ENCODE measurements at places on chromosomes 6 and 20.
A peak's percentile ranks its signal among the peaks of the same experiment; 100 is the strongest.

GRCh38 chr20:50354721-50355589 lies 155.2 kb upstream of the PTPN1 start:
- peak; percentile 77 for DNase-seq

DNA sequence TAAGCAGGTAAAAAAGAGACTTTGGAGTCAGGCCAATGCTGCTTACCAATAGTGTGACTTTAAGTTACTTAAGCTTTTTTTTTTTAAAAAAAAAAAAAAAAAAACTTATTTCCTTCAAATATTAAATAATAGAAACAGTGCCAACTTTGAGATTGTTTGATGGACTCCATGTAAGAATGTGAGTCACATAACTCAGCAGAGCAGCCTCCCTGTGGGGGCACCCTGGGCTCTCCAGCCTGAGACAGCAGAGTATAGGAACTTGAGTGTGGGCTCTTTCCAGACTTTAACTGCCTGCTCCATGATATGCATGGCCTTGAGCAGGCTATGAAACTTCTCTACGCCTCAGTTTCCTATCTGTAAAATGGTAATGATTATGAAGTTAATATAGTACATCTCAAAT lies 113.3 kb upstream of the SAMD5 start:
- DNase-seq, result no peak

- no peak for DNase-seq
Measured at GRCh38 chr6:94272327-94272726, 853.0 kb upstream of the EPHA7 start.

DNA sequence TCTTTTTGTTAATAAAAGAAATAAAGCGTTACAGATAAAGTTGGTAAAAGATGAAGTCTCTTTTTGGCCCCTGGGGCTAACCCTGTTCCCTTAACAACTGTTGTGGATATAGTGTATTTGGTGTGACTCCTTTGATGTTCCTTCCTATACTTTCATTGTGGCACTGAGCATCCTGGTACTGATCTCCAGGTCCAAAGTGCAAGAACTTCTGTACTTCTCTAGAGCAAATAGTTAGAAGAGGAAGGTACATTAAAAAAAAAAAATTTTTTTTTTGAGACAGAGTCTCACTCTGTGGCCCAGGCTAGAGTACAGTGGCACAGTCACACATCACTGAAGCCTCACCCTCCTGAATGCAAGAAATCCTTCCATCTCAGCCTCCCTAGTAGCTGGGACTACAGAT lies 6.2 kb downstream of the POFUT1 start:
- DNase-seq, result no peak

- DNase-seq, result no peak
Measured at GRCh38 chr6:144123836-144124235, 26.5 kb upstream of the STX11 start.

- DNase-seq, result no peak
Measured at GRCh38 chr6:151961809-151962208, 154.3 kb downstream of the ESR1 start.

GRCh38 chr6:131125431-131125830 lies 9.8 kb upstream of the AKAP7 start:
- DNase-seq, result no peak

- no peak for DNase-seq
Measured at GRCh38 chr6:144325232-144325631, 40.1 kb downstream of the UTRN start.

DNA sequence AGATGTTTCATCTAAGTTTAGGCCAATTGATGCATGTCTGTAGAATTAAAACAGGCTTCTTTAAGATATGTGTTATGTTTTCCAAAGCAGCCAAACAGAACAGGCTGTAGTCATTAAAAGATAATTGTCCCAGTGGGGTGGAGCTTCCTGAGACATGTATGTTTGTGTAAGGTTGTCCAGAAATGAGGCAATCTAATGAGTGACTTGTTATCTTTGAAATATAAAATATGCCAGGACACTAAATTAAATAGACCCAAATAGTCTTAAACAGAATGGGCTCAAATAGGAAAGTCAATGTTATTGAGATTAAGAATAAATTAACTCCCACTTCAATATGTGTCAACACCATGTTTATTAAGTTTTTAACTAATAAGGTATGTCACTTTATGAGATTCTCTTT lies 204.7 kb upstream of the RNF217 start:
- DNase-seq, result no peak

GRCh38 chr20:51058017-51058416 lies 35.1 kb upstream of the KCNG1 start:
- DNase-seq, result no peak

DNA sequence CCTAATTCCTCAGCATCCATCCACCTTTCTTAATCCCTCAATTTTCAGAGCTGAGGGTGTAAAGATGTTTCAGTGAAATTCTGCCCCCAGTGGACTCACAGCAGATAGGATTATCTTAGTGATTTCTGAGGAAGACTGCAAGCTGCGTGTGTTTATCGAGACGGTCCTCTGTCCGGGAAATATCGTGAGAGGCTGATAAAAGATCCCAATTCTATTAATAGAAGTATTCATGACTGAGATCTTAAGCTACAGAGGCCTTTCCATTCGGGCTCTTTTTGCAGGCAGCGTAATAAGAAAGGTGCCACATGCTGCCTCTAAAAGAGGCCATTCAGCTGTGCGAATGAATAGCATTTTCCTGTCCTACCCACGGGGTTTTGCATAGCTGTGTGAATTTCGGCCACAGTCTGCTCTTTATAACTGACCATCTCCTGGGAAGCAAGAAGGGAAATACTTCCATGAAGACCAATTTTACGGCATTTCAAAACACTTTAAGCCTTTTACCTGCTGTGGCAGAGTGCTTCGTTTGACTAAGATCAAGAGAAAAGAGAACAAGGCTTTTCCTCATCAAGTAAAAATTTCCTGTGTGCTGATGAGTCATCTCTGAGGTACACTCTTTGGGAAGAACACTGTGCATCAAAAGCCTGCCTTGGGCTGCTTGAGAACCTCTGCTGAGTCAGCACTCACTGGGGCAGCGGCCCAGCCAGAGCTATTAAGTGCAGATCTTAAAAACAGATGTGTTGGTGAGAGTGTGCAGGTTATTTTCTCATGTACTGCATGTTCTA lies 208.8 kb downstream of the ARHGAP18 start:
- peak; percentile 83 for DNase-seq

DNA sequence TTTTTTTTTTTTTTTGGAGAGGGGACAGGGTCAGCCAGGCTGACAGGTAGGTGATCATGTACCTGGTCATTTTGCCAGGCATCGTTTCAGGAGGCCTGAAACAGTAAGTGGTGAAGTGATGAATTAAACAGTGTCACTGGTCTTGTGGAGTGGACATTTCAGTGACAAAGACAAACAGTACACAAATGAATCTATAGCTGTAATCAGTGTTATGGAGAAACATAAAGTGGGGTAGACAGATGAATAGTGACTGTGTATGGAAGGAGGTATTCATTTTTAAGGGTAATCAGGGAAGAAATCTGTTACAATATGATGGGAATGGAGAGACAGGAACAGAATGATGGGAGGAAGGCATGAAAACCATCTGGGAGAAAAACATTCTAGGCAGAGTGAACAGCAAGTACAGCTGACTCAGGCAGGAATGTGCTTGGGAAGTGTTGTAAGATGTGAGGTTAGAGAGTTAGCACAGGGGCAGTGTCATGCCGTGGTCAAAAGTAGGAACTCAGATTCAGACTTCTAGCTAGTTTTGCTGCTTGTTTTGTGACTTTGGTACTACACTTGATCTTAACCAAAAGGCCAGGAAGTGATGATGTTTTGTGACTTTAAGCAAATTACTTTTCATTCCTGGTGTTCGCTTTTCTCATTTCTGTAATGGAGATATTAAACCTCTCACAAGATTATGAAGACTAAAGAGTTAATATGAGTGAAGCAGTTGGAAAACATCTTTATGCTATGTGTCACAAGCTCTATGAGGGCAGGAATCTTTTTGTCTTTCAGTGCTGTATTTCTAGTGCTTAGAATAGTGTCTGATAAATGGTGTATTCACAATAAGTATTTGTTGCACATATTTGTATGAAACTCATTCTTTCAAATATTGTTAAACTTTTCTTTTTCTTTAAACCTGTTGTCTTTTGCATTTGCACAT lies 43.4 kb downstream of the QKI start:
- DNase-seq, result no peak

GRCh38 chr6:129233458-129234134 lies 350.7 kb downstream of the LAMA2 start:
- no peak for DNase-seq

DNA sequence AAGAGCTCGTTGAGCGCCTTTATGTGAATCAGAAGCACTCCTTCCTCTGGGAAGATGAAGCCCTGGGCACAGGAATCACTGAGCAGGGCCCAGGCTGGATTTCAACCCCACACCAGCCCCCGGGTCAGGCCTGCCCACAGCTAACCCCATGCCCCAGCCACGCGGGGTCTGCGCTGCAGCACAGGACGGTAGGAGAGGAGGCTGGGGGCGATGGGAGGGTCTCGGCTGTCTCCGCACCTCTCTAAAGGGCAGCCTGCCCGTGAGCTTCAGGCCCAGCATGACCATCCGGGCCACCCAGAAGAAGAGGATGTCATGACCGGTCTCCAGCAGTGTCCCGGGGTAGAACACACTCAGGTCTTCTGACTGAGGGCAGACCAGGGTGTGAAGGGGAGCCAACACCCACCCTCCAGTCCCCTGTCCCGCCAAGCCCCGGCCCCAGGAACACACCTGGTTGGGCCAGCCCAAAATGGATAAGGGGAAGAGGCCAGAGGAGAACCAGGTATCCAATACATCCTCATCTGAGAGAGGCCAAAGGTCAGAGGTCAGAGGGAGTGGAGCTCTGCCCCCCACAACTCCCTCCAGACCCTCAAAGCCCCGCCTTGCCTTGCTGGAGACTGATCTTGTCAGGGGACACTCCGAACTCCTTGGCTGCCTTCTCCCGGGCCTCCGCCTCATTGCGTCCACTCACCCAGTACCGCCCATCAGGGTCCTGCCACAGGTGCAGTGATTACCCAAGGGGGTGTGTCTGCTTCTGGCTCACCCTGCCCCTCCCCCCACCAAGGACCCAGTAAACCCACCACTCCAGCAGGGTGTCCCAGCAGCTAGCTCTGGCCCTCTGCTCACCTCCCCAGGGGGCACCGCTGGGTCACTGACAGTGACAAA lies 4.4 kb upstream of the VWA7 start:
- DNase-seq, result no peak

GRCh38 chr6:138266095-138266494 lies 47.8 kb upstream of the PBOV1 start:
- no peak for DNase-seq

- no peak for DNase-seq
Measured at GRCh38 chr6:37585523-37585905, 85.8 kb upstream of the CCDC167 start.

DNA sequence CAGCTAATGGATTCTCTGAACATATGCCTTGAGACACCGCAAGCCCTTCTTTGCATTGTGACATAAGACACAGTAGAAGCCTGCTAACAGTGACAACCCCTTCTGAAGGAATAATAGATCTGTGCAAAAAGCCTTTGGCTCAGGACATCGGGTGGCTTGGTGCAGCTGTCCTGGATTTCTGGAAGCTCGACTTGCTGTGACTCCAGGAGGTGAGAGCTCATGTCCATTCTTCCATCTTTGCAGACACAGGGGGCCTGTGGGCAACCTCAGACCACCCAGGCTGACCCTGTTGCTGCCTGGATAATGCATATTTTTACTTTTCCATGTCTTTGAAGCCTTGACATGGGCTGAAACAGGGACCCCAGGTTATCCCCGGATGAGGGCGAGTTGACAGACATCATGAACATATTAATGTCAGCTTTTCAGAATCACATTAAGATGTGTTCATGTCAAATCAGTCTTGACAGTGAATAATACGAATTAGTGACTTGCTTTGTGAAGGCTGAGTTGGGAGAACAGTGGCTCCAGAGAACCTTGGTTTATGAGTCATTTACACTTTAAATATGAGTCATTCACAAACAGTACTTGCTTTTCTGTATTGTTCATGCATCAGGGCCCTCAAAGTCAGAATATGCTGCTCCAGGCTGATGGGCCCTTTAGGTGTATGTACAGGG lies 66.8 kb upstream of the IYD start:
- DNase-seq, result peak; percentile 30

DNA sequence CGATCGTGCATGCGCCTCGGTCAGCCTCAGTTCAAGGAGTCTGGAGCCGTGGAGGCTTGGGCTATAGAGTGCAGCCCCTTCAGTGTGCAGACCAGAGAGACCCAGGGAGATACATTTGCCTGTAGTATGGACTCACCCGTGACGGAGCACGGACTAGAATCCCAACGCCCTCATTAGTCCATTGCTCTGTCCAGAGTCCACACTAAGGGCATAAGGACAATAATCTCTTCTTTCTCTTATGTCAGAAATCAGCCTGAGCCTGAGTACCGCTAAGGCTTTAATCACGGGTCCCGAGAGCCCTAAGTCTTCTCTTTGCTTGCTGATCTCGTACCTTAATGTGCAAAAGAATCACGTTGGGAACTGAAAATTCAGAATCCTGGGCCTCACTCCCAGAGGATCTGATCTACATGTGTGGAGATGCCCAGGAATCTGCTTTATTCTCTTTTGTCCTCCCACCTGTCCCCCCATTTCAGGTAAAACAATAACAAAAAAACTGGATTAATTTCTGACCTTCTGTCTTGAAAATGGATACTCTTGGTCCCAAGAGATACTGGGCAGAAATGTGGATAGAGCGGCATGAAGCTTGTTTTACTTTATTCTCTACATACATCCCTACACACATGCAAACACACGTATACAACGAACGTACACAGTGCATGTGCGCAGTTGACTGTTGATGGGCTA lies 671 bp downstream of the BPHL start:
- peak; percentile 54 for DNase-seq

- no peak for DNase-seq
Measured at GRCh38 chr6:149821492-149821891, 42.7 kb downstream of the LRP11 start.

- peak; percentile 56 for DNase-seq
Measured at GRCh38 chr6:28597217-28597835, 71.6 kb downstream of the GPX5 start.

DNA sequence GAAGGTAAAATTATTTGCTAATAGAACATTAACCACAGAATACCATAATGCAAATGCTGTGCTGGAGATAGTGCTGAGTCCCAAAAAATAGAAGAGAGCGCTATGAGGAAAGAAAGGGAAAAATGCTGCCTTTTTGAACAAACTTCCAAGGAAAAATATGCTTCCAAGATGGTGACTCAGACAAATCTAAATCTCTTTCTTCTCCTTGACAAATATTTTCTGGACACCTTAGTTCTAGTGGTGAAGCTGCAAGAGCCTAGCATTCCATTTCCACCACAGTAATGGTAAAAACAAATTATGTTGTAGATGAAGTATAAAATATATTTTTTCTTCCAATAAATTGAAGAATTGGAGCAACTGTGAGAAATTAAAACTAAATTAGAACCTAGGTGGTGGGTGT lies 155.6 kb upstream of the TBX18 start:
- DNase-seq, result no peak

DNA sequence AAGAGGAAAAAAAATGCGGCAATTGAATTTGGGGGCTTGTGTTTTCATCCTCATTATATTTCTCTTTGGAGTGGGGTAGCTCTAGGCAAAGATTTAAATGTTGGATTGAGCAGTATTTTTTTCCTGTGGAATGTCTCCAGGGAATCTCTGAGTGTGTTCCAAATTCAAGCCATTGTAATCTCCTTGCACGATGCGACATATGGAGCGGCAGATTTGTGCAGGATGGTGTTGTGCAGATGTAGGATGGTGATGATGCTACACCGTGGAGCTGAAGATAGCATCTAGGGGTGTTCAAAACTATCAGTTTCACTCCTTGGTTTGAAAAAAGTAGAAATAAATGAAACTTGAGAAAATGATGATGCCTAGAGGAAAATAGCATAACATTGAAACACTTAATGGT lies 777.5 kb upstream of the EPHA7 start:
- DNase-seq, result no peak

Data from HT-29 (cell line).